Thoracic aorta (tissue), 2 donors: ENCODE measurements at places on chromosomes 4 and X.

GRCh38 chrX:30627818-30628652 lies 25.2 kb upstream of the GK start:
- no peak overlapping the region for H3K4me3 ChIP-seq
- no peaks in the 10 kb centered on the region for H3K4me1 ChIP-seq
- no peak for DNase-seq
- H3K27ac ChIP-seq, result no peak overlapping the region
- H3K27me3 ChIP-seq, result no peaks in the 10 kb centered on the region
- no peaks in the 10 kb centered on the region for H3K36me3 ChIP-seq

GRCh38 chr4:51862199-51862598 lies 19.2 kb downstream of the DCUN1D4 start:
- no peak overlapping the region for H3K27ac ChIP-seq
- no peak overlapping the region for H3K4me3 ChIP-seq
- H3K27me3 ChIP-seq, result no peaks in the 10 kb centered on the region

- H3K27me3 ChIP-seq, result no peaks in the 10 kb centered on the region
- no peaks in the 10 kb centered on the region for H3K36me3 ChIP-seq
- no peak for DNase-seq
- H3K4me3 ChIP-seq, result no peak overlapping the region
- H3K27ac ChIP-seq, result no peak overlapping the region
These were observed 15.6 kb downstream of the MAML3 start for GRCh38 chr4:140138428-140138827.

DNA sequence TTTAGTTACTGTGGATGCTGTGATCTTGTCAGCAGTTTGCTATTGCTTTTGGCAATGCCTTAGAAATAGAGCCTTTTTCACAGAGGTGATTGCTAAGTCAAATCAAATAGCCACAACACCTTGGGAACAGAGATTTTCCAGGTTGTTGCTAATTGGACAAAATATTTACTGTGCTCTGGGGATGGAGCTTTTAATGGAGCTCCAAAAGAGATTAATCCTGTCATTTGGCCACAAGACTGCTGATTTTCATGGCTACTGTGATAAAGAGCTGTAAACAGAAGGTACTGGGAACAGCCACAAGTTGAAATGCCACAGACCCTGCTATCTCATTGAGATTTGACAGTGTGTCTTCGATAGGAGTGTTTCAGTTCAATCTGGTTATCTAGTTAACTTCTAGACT lies 1715.2 kb upstream of the ADGRL3 start:
- no peaks in the 10 kb centered on the region for H3K4me1 ChIP-seq
- H3K27ac ChIP-seq, result no peak overlapping the region
- H3K4me3 ChIP-seq, result no peak overlapping the region
- H3K27me3 ChIP-seq, result no peaks in the 10 kb centered on the region
- no peaks in the 10 kb centered on the region for H3K36me3 ChIP-seq

- H3K4me1 ChIP-seq, result peaks cover 25% of the 10 kb centered on the region
- H3K4me3 ChIP-seq, result no peak overlapping the region
- DNase-seq, result no peak
These were observed 20.5 kb upstream of the TMSB4X start for GRCh38 chrX:12954376-12954775.

DNA sequence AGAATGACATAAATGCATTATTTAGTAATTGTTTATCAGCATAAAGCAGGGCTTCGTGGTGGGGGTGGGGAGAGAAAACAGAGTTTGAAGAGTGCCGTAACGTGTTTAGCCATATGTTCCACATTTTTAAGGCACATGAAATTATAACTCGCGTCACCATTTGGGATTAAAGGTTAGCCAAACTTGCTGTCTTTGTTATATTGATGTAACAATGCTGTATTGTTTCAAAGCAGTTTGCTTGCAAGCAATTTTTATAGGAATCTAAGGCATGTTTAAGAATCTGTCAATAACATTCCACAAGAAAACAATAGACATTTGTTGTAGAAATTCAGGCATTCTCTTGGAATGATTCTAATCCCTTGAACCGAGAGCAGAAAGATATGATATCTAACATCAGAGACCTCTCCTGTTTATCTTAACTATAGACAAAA lies 78.3 kb downstream of the CLDN22 start:
- H3K4me3 ChIP-seq, result no peak overlapping the region
- no peak for DNase-seq
- no peaks in the 10 kb centered on the region for H3K27me3 ChIP-seq
- H3K36me3 ChIP-seq, result no peaks in the 10 kb centered on the region
